CD4-positive, alpha-beta T cell treated with Interleukin-12 subunit alpha and Interleukin-12 subunit beta, for 1 hour (primary cell): ENCODE measurements at places on chromosomes 13 and 19.
A peak's percentile ranks its signal among the peaks of the same experiment; 100 is the strongest.

GRCh38 chr13:41025518-41025917 is 6.4 kb upstream of the ELF1 start:
- DNase-seq: no peak

DNA sequence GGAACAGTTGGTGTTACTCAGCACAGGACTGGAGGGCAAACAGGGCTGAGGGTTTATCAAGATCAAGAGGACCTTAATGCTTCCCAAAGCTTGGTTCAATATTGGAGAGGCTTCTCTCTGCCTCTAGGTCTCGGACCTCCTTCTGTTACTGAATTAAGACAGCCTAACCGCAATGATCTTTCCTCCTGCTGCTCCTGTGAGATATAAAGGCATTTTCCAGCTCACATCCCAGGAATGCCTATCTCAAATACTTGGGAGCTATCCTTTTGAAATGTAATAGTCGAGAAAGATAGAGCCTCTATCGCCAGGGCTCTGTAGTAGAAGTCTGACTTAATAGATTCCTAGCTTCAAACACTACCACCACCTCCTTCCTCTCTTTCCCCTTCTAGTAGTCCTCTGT is 1475.0 kb downstream of the SLITRK1 start:
- no peak for DNase-seq

DNA sequence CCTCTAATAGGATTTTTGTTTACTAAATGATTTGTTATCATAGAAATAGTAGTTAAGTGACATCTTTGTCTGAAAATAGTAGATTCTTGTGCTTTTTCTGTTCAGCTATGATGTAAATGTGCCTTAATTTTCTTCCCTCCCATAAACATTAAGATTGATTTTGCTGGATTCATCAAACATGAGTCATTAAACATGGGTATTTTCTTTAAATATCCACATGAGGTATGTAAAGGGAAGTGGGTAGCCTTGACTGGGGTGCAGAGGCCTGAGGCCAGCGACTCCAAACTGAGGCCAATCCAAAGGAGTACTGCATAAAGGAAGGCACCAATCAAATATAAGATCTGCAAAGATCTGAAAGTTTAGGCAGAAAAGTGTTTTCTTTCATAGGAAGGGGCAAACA is 3.7 kb downstream of the ZNF136 start:
- DNase-seq: no peak

DNA sequence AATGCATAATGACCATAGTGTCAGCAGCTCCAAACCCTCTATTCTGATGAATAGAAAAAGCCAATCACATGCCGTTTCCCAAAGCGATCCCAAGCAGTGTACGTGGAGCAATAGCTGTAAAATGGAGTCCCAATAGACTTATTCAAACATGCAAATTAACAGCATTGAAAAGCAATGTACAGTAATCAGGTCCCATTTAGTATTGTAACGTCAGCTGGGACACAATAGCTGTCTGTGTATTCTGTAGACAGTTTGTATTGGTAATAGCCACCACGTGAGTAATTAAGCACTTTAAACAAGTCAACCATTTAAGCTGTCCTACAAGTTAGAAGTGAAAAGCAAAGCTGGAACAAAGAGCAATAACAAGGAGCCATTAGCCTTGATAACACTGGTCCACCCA is 698.2 kb downstream of the PCDH17 start:
- DNase-seq: no peak

- DNase-seq: no peak
These were observed 57.0 kb downstream of the NUFIP1 start for GRCh38 chr13:44932171-44932849.

DNA sequence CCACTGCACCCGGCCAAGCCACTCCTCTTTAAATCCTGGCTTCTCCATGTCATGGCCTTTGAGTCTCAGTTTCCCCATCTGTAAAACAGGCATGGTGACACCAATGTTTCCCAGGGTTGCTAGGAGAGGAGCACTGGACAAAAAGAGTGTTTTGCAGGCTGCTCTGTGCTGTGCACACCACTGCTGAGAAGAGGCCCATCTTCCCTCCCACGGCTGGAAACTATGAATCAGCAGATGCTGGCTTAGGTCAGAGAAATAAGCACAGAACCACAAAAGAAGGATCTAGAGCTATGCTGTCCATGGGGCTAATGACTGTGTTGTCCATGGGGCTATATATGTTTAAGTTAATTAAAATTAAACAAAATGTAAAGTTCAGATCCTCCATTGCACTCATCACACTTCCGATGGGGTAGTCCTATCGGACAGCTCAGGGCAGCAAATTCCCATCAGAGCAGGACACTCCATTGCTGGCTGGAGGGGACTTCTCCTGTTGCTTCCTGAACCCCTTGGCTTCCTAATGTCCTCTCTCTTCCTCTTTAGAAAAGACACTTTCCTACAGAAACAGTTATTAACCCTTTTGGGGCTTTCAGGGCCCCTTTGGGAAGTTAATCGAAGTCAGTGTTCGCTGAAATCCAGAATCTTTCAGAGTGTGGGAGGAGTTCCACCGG is 37.1 kb downstream of the TSHZ3 start:
- DNase-seq: no peak

GRCh38 chr13:44219577-44220548 is 153.8 kb upstream of the SERP2 start:
- DNase-seq: no peak

DNA sequence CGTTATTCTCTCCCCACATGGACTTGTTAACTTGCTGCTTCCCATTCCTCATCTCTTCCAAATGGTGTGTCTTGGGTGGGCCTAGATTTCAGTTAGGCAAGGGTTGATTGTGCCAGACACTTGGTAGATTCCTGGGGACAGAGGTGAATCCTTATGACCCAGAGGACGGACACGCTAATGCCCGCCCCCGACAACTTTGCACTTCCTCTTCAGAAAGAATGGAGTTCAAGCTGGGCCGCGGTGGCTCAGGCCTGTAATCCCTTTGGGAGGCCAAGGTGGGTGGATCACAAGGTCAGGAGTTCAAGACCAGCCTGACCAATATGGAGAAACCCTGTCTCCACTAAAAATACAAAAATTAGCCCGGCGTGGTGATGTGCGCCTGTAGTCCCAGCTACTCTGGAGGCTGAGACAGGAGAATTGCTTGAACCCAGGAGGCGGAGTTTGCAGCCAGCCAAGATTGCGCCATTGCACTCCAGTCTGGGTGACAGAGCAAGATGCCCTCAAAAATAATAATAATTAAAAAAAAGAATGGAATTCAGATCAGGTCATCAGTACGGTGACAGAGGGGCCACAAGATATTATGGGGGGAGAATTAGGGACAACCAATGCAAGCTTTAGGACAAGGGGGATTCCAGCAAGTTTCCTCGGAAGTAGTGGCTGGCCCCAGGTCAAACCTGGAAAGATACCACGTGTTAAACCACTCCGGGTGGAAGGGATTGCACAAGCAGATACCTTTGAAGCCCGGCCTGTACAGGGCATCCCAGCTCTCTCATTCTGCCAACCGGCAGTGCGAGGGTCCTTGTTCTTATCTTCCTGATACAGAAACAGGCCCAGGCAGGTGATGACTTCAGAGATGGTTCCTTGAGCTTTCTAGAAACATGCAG is 2.7 kb downstream of the MYO9B start:
- DNase-seq: no peak

GRCh38 chr19:51157265-51157664 is 15.2 kb downstream of the SIGLEC7 start:
- DNase-seq: no peak

GRCh38 chr13:91200486-91200885 is 147.0 kb upstream of the MIR17HG start:
- DNase-seq: no peak

DNA sequence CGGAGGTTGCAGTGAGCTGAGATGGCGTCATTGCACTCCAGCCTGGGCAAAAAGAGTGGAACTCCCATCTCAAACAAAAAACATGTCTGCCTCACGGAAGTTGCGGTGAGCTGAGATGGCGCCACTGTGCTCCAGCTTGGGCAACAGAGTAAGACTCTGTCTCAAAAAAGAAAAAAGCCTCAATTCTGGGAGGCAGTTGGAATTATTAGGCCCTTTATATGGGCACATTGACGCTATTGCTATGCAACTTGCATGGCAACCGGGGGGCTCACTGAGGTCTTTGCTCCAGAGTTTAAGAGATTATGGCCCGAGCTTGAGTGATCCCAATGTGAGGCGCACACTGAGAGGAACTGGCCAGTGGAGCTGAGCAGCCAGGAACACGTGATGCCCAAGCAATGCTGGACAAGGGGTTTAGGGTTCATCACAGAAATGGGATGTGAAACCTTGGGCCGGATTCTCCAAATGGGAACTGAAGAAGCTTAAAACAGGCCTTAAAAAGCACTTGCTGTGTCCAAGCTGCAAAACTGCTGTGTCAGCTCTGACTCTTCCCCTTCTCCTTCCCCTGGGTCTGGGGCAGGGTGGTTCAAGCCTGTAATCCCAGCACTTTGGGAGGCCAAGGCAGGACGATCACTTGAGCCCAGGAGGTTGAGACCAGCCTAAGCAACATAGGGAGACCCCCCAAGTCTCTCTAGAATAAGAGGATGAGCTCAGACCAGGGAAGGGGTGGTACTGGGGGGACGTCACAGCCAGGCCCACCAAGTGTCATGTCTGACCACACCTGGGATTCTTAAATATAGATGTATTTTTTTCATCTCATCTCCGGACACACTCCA is 2.5 kb downstream of the FTL start:
- peak; percentile 34 for DNase-seq

DNA sequence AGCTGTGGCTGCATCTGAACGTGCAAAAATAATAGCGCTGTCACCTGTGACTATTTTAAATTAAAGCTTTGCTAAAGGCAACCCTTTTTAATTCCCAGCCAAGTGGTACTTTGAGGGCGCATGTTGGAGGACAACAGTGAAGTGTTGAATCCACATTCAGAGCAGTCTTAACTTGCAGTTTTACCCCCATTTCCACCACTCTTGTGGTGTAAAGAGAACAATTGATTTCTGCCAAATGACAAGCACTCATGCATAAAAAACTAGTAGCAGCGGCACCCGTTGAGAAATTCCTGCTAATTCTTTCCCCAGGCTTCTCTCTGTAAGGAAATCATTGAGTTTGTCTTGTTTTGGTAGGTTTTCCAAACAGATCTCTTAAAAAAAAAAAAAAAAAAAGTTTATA is 1033.3 kb downstream of the EFNB2 start:
- DNase-seq: no peak

GRCh38 chr19:48020686-48021085 is 23.2 kb downstream of the CABP5 start:
- DNase-seq: no peak

DNA sequence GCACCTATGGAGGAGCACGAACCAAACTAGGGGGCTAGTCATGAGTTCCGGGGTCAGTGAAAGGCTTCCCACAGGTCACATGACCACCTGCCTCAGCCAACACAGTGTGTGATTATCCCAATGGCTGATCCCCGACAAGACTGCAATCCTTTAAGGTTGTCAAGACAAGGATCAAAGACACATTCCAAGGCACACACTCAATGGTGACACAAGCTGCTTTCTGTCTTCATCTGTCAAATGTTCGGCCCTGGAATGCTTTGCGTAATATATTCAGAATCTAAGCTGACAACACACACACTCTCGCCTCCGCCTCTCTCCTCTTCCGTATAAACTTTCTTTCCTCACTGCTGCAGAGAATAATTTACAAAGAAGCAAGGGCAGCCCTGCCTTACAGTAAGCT is 11.7 kb downstream of the RANBP3 start:
- DNase-seq: no peak

- DNase-seq: no peak
These were observed 8.1 kb upstream of the ADGRE2 start for GRCh38 chr19:14786421-14786851.

- peak; percentile 4 for DNase-seq
These were observed 6.4 kb downstream of the AXL start for GRCh38 chr19:41225238-41226052.
